ENCODE measurements at places on chromosomes 16 and 17. TPM values are rescaled to one million over a fixed set of nuclear protein-coding genes. Genes with fewer than 3 reads are reported as not detected.

DNA sequence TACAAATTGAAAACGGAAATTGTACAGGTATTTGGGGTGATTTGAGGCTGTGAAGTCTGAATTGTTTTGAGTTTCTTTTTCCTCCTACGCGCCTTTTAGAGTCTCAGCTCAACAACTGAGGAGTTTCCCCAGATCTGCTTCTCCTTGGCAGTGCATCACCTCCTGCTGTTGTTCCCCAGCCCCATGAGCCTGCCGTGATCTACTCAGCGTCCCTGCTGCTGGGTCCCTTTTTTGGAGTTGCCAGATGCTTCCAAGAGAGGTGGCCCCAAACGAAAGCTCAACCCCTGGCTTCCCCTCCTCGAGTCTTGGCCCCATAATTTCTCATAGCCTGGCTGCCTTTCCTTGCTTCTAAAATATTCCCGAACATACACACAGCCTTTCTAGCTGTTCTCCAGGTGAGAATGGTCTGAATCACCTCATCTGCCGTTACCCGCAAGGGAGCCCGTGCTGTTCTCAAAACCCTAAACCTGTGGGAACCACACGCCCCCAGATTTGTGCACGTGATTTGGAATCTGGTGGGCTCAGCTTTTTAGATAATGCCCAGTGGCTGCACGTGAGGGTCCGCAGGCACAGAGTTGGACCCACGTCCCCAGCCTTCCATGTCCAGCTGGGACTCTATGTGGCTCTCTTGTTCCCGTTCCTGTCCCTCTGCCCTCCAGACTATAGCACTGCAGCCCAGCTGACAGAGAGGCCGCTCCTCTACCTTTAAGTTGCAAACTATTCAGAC, 179.1 kb upstream of the CHMP6 start:
- H3K27me3 ChIP-seq, result no peaks in the 10 kb centered on the region
- peaks cover 16% of the 10 kb centered on the region for H3K4me1 ChIP-seq
- no peak overlapping the region for H3K4me3 ChIP-seq
- H3K27ac ChIP-seq, result no peak overlapping the region
- peaks cover 1% of the 10 kb centered on the region for H3K36me3 ChIP-seq
- no peak for DNase-seq

- no peak overlapping the region for H3K4me3 ChIP-seq
- no peaks in the 10 kb centered on the region for H3K36me3 ChIP-seq
- H3K27me3 ChIP-seq, result peaks cover 6% of the 10 kb centered on the region
- peaks cover 4% of the 10 kb centered on the region for H3K4me1 ChIP-seq
Observed at GRCh38 chr16:70685061-70685937, 554 bp downstream of the MTSS2 start.

- no peak overlapping the region for H3K4me3 ChIP-seq
- no peaks in the 10 kb centered on the region for H3K36me3 ChIP-seq
- no peak overlapping the region for H3K27ac ChIP-seq
- no peaks in the 10 kb centered on the region for H3K27me3 ChIP-seq
Observed at GRCh38 chr17:68053231-68054013, 17.9 kb downstream of the KPNA2 start.

DNA sequence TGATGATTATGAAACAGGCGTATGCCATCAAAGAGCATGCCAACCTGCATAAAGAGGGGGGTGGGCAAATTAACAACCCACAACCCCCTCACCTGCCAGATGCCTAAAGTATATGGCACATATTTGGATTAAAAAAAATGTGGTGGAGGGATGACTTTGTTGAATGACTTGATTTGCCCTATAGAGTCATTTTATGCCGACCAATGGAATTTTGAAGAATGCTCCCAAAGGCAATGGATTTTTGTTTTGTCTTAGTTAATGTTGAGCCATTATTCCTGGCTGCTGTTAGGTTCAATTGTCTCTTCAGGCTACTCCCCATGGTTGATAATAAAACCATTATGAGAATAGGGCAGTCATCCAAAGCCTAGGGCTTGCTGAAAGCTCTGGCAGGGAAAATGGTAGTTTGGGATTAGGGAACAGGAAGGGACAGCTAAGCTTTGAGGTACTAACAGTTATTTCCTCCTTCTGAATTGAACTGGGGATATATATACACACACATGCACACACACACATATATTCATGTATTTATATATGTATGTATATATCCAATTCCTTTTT, 5.8 kb upstream of the CHCT1 start:
- no peaks in the 10 kb centered on the region for H3K27me3 ChIP-seq
- no peaks in the 10 kb centered on the region for H3K36me3 ChIP-seq
- H3K4me3 ChIP-seq, result no peak overlapping the region
- no peak for DNase-seq
- no peak overlapping the region for H3K27ac ChIP-seq
- peaks cover 7% of the 10 kb centered on the region for H3K4me1 ChIP-seq

- H3K27me3 ChIP-seq, result no peaks in the 10 kb centered on the region
- H3K27ac ChIP-seq, result no peak overlapping the region
- H3K36me3 ChIP-seq, result no peaks in the 10 kb centered on the region
- no peak for DNase-seq
Observed at GRCh38 chr16:53511403-53512280, 8.6 kb upstream of the AKTIP start.

DNA sequence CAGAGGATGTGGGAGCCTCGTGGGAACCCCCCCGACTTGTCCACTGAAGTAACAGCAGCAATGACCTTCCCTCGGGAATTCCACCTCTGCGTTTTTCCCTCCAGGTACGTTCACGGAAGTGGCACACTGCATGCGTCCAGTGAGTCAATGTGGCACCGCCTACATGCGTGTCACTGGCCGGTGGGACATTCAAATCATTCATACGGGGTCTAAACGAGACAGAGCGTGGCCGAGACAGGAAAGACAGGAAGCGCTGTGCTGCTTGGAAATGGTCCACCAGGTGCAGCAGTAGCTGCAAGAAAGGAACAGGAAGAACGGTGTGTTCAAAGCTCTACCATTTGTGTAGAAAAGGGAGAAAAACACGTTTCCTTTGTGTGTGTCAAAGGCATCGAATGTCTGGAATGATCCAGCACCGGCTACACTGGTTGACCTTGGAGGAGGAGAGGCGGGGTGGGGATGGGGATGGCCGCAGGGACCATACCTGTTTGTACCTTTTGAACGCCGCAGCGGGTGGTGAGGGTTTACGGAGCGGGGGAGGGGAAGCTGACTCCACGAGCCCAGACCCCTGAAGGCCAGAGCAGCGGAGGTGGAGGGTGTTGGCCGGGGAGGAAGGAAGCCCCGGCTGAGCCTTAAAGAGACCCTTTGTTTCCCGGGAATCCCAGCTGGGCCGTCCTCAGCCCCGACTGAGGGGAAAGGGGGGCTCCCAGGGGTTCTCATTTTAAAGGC, 1.7 kb upstream of the PGAP6 start:
- peaks cover 33% of the 10 kb centered on the region for H3K4me1 ChIP-seq
- H3K36me3 ChIP-seq, result no peaks in the 10 kb centered on the region
- no peaks in the 10 kb centered on the region for H3K27me3 ChIP-seq
- peak; percentile 82 for DNase-seq
- H3K4me3 ChIP-seq, result peak overlapping the region; percentile 99

MYADML2 gene
- total RNA-seq, result not detected

- H3K27ac ChIP-seq, result no peak overlapping the region
- H3K36me3 ChIP-seq, result no peaks in the 10 kb centered on the region
- no peaks in the 10 kb centered on the region for H3K27me3 ChIP-seq
- DNase-seq, result no peak
Observed at GRCh38 chr16:6362321-6362720, 970.3 kb upstream of the RBFOX1 start.

TRPV3 gene
- 18.2 TPM for total RNA-seq

- no peak for DNase-seq
- H3K27me3 ChIP-seq, result no peaks in the 10 kb centered on the region
Observed at GRCh38 chr16:75660321-75660720, 12.7 kb downstream of the TERF2IP start.

- DNase-seq, result no peak
- H3K27me3 ChIP-seq, result no peaks in the 10 kb centered on the region
- no peaks in the 10 kb centered on the region for H3K4me1 ChIP-seq
- peaks cover 78% of the 10 kb centered on the region for H3K36me3 ChIP-seq
- H3K27ac ChIP-seq, result no peak overlapping the region
- H3K4me3 ChIP-seq, result no peak overlapping the region
Observed at GRCh38 chr16:69932691-69933392, 18.3 kb upstream of the CLEC18A start.

GRCh38 chr16:62475573-62475972, 439.3 kb upstream of the CDH8 start:
- no peaks in the 10 kb centered on the region for H3K36me3 ChIP-seq
- H3K4me1 ChIP-seq, result no peaks in the 10 kb centered on the region
- H3K27ac ChIP-seq, result no peak overlapping the region
- no peak overlapping the region for H3K4me3 ChIP-seq
- no peak for DNase-seq
- H3K27me3 ChIP-seq, result no peaks in the 10 kb centered on the region

ZNF668 gene
- 11.1 TPM for total RNA-seq

DNA sequence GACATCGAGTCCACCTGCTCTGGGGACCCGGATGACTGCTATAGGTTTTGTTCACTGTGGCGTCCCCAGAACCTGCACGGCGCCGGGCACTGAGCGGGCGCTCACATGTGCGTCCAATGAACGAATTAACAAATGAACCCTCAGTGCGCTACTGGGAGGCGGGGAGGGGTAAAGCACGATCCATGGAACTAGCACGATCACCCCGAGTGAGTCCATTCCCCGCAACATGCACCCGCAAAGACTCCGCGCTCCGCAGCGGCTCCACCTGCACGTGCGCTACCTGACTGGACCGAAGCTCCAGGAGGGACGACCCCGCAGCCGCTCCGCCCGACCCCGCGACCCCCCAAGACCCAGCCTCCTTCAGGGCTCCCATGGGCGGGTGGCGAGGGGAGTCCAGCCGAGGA, 491 bp downstream of the TRAP1 start:
- peaks cover 11% of the 10 kb centered on the region for H3K4me1 ChIP-seq
- no peaks in the 10 kb centered on the region for H3K36me3 ChIP-seq
- H3K4me3 ChIP-seq, result peak overlapping the region; percentile 59

GRCh38 chr17:66345264-66345663, 42.9 kb downstream of the PRKCA start:
- no peaks in the 10 kb centered on the region for H3K36me3 ChIP-seq
- DNase-seq, result no peak
- no peak overlapping the region for H3K4me3 ChIP-seq
- H3K27me3 ChIP-seq, result no peaks in the 10 kb centered on the region

- H3K4me3 ChIP-seq, result no peak overlapping the region
- no peaks in the 10 kb centered on the region for H3K36me3 ChIP-seq
- H3K27ac ChIP-seq, result no peak overlapping the region
- no peaks in the 10 kb centered on the region for H3K27me3 ChIP-seq
Observed at GRCh38 chr17:68349157-68349556, 57.9 kb downstream of the ARSG start.

CTRB1 gene
- total RNA-seq, result not detected

DNA sequence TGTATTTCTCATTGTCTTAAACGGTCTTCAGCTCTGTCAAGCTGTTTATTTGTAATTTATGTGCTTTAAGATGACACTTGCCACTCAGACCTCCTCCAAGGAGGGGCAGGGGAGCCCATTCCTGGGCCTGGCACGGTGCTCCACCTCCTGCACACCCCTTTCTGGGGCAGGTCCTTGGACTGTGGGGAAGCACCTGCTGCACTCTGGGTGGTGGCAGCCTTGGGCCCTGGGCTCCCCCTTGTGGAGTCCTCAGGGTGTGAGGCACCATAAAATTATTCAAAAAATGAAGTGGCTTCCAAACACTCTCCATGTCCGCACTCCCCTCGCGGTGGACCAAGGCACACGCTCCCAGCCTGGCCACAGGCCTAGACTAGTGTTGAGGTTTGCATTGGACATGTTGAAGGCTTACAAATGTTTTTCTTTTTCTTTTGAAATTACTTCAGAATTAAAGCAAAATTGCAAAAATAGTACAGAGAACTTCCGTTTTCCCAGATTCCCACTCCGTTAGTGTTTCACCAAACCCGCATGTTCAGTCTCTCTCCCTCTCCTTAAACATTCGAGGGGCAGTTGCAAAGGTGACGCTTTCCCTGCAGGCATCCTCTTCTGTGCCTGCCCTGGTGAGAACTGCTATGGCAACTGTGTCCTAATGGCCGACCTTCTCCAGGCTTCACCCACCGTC, 32.4 kb downstream of the FOXK2 start:
- H3K27me3 ChIP-seq, result no peaks in the 10 kb centered on the region
- H3K4me3 ChIP-seq, result no peak overlapping the region
- H3K4me1 ChIP-seq, result peaks cover 28% of the 10 kb centered on the region
- DNase-seq, result peak; percentile 84
- H3K36me3 ChIP-seq, result no peaks in the 10 kb centered on the region
- no peak overlapping the region for H3K27ac ChIP-seq

- H3K36me3 ChIP-seq, result no peaks in the 10 kb centered on the region
- H3K4me1 ChIP-seq, result no peaks in the 10 kb centered on the region
- H3K27ac ChIP-seq, result no peak overlapping the region
- H3K4me3 ChIP-seq, result no peak overlapping the region
Observed at GRCh38 chr16:80085606-80086005, 455.2 kb upstream of the DYNLRB2 start.

DNA sequence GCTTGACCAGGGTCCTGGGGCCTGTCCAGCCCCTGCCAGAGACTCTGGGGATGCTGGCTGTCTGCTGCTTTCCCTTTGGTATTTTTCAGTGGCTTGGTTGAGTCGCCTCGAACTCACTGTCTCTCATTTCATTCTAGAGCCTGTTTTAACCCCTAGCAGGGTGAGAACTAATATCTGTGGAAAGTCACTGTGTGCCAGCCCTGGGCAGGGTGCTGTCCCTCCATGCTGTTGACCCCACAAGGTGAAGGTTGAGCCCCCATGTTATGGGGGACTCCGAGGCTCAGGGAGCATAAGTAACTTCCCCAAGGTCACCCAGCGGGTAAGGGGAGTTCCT, 33.0 kb downstream of the DCAKD start:
- H3K27me3 ChIP-seq, result no peaks in the 10 kb centered on the region
- H3K4me1 ChIP-seq, result peaks cover 27% of the 10 kb centered on the region
- H3K4me3 ChIP-seq, result no peak overlapping the region

- H3K27me3 ChIP-seq, result no peaks in the 10 kb centered on the region
- no peak for DNase-seq
- H3K27ac ChIP-seq, result peak overlapping the region; percentile 20
- H3K4me3 ChIP-seq, result no peak overlapping the region
- H3K36me3 ChIP-seq, result no peaks in the 10 kb centered on the region
Observed at GRCh38 chr17:30950189-30950588, 20.6 kb upstream of the RNF135 start.

DNA sequence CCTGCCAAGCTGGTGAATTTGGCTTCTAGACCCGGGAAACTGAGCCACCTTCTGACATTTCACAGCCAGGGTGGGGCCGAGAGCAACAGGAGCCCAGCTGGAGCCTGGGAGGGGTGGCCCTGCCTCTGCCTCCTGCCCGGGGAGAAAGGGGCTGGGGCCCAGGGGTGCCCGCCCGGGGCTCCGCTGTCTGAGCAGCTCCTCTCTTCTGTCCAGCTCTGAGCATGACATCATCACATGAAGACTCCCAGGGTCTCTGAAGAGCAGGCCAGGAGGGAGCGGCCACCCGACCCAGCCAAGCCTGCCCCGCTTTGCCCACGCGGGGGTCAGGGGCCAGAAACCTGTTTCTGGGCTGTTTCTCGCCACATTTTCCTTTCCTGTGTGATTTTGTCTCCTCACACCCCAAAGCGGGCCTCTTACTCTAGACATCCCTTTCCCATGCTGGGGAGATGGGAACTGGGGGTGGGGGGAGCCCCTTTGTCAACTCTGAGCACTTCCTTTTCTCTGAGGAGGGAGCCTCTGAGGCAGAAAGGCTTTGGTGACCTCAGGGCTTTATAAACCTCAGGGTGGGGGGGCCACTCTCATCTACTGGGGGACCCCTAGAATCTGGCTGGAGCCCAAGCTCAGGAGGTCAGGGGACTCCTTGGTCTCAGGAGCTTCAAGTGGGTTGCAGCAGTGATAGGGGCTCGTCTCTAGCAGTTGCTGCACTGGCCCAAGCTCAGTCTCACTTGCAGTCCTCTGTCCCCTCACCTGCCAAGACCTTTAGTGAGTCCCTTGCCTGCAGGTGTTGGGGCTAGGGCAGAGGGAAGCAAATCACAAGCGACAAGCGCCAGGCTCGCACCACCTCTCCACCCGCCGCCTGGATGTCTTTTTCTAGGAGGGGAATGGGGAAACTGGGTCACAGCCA, 7.6 kb downstream of the UBALD2 start:
- peak; percentile 86 for DNase-seq
- peak overlapping the region; percentile 58 for H3K4me3 ChIP-seq
- peak overlapping the region; percentile 97 for H3K27ac ChIP-seq
- H3K36me3 ChIP-seq, result peaks cover 2% of the 10 kb centered on the region
